T-cell (primary cell): ENCODE measurements at places on chromosomes 7 and 10.
A peak's percentile ranks its signal among the peaks of the same experiment; 100 is the strongest.

DNA sequence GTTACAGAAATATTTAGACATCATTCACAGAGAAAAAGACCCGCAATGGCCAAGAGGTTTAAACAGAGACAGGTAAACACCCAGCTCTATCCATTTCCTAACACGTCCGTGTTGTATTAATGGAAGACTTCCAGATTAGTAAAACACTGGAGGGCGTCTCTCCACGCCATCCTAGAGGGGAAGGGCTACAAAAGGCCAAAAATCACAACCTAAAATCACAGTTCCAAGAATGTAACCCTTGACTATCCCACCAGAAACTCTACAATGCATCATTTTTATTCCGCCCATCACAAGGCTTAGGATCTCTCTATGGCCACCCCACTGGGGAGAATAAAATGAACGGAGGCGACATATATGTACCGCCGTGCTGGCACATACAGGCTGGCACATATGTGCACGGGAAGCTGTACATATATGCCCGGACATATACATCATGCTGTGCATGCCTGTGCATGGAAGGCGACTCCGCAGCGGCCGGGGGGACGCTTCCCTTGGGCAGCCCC is 734 bp downstream of the PCLO start:
- no peak for DNase-seq

GRCh38 chr7:75762350-75762917 is 9.6 kb downstream of the CCL26 start:
- no peak for DNase-seq

- no peak for DNase-seq
These were observed 49.8 kb downstream of the ELFN1 start for GRCh38 chr7:1719913-1720312.

DNA sequence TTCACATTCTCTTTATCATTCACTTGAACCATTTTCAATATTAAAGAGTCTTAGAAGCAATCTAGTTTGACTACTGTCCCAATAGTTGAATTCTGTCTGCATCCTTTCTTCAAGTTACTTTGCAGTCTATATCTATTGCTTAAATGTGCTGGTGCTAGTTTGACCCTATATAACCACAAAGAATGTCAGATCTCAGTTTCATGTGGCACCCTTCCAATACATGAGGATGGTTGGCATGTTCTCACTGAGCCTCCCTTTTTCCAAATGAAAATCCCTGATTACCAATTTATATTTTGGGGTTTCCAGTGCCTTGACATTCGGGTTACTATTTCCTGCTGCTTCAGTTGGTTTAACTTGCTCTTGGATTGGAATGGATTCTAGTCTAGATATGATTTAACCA is 292.7 kb downstream of the EXOC4 start:
- DNase-seq, result no peak

DNA sequence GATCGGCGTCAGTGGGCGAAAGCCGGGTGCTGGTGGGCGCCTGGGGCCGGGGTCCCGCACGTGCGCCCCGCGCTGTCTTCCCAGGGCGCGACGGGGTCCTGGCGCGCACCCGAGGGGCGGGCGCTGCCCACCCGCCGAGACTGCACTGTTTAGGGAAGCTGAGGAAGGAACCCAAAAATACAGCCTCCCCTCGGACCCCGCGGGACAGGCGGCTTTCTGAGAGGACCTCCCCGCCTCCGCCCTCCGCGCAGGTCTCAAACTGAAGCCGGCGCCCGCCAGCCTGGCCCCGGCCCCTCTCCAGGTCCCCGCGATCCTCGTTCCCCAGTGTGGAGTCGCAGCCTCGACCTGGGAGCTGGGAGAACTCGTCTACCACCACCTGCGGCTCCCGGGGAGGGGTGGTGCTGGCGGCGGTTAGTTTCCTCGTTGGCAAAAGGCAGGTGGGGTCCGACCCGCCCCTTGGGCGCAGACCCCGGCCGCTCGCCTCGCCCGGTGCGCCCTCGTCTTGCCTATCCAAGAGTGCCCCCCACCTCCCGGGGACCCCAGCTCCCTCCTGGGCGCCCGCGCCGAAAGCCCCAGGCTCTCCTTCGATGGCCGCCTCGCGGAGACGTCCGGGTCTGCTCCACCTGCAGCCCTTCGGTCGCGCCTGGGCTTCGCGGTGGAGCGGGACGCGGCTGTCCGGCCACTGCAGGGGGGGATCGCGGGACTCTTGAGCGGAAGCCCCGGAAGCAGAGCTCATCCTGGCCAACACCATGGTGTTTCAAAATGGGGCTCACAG is 1.1 kb downstream of the EGFR start:
- no peak for DNase-seq

DNA sequence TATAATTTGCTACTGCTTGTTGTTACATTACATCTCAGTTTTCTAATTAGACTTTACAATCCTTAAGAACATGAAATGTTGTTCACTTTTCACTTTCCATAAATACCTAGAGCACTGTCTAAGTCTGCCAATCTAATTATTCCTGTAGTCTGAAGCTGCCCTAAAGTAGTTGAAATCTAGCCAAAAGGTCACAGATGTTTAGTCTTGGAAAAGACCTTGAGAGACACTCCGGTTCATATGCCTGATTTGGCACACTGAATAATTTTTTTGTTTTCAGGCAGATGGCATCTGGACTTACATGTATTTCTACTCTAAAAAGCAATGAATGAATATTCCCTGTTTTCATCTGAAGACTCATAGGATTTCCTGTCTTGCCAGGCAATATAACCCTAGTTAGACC is 359.1 kb downstream of the ANKRD7 start:
- DNase-seq, result no peak

DNA sequence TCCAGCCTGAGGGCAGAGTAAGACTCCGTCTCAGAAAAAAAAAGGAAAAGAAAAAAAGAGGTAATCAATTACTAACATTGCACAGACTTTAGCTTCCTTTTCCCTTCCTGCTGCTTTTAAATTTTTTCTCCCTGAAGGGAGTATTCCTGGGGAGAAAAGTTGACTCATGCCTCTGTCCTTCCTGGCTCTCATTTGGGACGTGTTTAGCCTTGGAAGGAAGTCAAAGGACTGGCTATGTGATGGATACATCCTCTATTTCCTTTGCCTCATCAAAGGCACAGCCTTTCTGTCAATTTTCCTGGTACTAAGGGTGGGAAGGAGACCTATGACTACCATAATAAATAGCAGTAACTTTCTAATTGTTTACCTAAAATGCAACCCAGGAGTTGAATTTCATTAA is 77.6 kb downstream of the ITGA8 start:
- no peak for DNase-seq

DNA sequence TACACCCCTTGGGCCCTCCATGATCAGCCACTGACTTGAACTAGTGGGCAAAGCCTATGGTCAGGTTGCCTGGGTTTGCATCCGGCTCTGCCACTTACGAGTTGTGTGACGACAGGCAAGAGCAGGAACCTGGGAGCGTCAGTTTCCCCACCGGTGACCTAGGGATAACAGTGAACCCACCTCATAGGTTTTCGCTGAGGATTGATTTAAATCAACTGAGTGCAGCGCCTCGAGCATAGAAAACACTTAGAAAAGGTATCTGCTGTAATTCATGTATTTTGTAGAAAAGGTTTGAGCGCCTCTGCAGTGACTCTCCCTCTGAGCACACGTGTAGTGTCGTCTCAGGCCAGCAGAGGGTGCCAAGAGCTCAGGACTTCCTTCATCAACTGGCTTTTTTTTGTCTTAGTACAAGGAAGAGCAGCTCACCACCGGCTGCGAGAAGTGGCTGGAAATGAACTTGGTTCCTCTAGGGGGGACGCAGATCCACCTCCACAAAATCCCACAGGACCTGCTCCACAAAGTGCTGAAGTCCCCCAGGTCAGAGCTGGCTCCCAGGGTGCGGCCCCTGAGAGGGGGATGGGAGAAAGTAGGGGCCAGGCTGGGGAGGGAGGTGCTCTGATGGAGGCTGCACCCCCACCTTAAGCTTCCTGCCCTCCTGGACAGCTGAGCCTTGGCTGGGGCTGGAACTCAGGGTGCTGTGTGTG is 27.7 kb downstream of the BTBD16 start:
- DNase-seq, result peak; percentile 54

GRCh38 chr7:106054971-106055532 is 57.1 kb downstream of the SYPL1 start:
- no peak for DNase-seq

DNA sequence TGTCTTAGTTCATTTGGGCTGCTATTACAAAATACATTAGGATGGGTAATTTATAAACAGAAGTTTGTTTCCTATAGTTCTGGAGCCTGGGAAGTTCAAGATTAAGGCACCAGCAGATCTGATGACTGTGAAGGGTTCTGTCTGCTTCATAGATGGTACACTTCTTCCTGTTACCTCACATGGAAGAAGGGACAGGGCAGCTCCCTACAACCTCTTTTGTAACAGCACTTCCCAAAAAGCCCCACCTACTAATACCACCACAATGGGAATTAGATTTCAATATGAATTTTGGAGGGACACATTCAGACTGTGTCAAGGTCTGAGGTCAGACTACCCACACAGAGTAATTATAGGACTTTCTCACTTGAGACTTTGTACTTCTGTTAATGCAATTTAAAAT is 260.3 kb downstream of the ARHGAP12 start:
- DNase-seq, result no peak

DNA sequence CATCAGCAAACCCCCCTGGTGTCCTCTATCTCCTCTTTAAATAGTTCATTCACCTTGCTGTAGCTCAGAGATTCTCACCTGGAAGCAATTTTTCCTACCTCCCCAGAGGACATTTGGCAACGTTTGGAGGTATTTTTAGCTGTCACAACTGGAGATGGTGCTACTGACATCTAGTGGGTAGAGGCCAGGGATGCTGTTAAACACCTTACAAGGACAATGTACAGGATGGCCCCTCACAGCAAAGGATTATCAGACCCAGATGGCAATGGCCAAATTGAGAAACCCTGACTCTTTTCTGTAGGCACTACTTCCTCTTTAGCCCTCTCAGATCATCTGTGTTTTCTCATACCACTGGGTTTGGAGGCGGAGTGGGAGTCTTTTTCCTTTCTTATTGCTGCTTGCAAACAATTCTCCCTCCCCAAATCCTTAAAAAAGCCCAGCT is 13.2 kb upstream of the TRA2A start:
- no peak for DNase-seq

DNA sequence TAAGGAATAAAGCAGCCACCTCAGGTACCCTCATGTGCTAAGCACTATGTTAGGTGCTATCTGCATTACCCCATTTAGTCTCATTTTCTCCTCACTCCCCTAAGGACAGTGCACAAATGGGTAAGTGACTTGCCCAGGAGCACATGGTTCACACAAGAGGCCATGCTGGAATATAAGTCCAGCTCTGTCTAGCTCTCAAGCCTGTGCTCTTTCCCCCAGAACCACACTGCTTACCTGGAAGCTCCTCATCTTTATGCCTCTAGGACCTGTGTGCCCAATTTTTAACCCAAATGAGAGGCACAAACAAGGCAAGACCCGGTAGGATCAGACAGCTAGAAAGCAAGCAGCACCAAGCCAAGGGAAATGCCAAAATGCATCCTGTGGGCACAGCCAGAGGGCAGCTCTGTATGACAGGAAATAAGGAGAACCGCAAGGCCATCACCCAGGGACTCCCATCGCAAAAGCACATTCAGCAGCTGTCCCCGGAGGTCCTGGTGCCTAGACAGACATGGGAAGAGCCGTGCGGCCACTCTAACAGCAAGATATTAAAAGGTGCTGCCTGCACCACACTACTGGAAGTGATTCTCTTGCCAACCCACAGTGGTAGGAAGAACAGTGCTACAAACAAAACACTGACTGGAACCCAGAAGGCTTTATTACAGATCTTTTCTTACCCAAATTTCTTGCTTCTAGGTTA is 88.1 kb downstream of the GSAP start:
- DNase-seq, result peak; percentile 5

DNA sequence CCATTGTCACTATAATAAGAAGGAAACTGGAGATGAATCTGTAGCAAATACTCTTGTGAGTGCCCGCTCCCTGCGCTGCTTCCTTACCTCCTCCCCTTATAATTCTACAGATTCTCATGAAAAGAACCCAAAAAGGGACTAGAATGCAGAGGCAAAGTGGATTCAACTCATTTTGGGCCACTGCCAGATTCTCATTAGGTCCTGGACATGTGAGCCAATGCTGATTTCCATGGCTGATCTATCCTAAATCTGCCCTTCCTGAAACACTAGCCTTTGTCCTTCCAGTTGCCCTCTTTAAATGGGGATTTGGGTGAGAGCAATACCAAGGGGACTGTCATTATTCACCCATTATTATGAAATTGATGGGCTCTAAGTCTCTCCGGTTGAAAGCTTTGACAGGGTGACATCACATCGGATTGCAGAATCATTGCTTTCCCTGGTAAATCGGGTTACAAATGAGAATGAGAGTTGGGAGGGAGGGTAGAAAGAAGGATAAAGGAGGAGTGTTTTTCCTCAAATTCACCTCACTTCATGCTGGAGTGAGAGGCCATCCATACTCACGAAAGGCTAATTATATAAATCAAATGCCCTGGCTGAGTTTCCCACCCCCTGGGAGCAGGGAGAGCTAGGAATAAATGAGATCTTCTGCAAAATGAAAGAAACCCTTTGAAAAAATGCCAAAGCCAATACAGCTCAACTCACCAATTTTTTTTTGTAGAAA is 37.5 kb downstream of the PTN start:
- no peak for DNase-seq

DNA sequence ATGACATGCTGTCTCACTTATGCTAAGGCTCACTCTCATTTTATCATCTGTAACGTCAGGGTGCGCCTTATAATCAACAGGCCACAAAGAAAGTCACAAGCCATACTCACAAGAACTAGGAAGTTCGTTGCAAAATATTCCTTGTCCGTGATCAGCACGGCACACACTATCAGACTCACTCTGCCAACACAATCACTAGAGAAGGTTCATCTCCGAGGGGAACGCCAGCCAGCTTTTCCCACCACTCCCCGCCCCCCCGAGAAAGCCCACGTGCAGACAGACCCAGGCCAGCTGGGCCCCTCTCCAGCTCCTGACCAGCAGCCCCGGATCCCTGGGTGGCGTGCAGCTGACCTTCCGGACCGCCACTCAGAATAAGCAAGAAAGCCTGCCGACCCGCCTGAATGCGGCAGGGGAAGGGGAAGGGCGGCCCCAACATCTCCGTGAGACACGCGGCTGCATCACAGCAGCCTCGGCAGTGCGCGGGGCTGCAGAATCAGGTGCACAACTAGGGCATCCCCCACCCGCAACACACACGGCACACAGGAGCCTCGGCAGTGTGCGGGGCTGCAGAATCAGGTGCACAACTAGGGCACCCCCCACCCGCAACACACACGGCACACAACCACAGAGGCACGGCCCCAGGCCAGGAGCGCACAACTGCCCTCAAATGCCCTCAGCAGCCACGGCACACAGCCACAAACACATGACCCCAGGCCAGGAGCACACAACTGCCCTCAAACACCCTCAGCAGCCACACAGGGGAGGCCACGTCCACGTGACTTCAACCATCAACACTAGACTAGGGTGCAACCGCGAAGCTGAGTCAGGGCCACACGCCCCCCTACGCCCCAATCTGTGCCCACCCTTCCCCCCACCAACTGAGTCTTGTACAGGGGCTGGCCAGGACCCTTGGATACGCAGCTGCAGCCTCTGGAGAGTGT is 2.5 kb upstream of the GPR146 start:
- DNase-seq, result no peak

DNA sequence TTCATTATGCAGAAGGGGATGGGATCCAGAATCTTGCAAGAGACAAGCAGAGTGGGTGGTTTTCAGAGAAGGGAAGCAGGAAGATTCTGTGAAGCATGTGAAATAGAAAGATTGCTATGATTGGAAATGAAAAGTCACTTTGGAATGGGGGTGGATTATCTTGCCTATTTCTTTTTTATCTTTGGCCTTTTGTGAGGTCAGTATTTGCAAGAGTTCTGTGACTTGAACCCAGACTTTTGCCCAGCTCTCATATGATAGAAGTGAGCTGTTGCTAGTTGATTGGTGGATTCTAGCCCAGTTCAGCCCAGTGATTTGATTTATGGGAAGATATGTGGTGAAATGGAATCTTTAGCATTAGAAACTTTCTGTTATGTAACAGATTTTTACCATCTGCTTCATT is 17.1 kb downstream of the ENTPD7 start:
- DNase-seq, result no peak
